ENCODE measurements at places on chromosomes 3 and 15.
A peak's percentile ranks its signal among the peaks of the same experiment; 100 is the strongest.

GRCh38 chr3:37765591-37766488 is 95.8 kb upstream of the CTDSPL start:
- H3K4me1 ChIP-seq = no peaks in the 10 kb centered on the region
- H3K27me3 ChIP-seq = no peaks in the 10 kb centered on the region
- DNase-seq = no peak

DNA sequence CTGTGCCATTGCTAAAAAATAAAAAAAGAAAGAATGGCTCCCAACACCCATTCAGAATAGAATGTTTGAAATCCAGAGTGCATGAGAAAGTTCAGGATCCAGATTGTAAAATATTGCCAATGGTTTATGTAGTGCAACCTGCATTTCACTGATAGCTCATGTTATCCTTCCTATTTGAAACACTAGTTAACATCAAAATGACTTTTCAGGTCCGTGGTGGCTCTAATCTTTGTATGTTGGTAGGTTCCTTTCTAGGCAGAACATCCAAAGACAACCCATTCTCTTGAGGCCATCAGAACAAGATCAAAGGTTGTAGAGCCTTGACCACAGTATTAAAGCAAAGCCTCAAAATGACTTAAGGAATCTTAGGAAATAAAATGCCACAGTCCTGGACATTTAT is 51.0 kb downstream of the PLCL2 start:
- H3K4me1 ChIP-seq = no peaks in the 10 kb centered on the region
- DNase-seq = no peak
- H3K4me3 ChIP-seq = no peak overlapping the region

- no peaks in the 10 kb centered on the region for H3K36me3 ChIP-seq
- DNase-seq = no peak
- H3K27ac ChIP-seq = no peak overlapping the region
- no peak overlapping the region for H3K4me3 ChIP-seq
- peaks cover 21% of the 10 kb centered on the region for H3K4me1 ChIP-seq
These were observed 21.2 kb downstream of the CRTC3 start for GRCh38 chr15:90550919-90551318.

GRCh38 chr3:71520161-71521020 is 63.1 kb downstream of the FOXP1 start:
- no peak for DNase-seq
- no peaks in the 10 kb centered on the region for H3K36me3 ChIP-seq
- H3K27ac ChIP-seq = no peak overlapping the region
- no peak overlapping the region for H3K4me3 ChIP-seq

DNA sequence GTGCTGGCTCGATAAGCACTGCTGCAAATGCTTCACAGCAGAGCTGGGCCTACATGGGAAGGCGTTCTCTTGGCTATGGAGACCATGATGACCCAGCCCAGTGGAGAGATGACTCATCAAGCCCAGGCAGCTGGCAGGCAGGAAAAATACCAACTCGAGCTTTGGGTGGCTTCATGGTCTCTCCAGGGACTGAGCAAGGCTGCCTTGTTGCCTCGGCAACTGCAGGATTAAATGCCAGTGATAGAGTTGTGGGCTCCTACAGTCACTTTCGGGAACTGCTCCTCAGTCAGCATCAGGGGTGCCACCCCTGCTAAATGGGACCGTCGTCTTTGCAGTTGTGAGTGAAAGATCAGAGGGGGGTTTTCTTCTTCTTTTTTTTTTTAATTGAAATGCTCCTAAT is 54.6 kb upstream of the MYZAP start:
- DNase-seq = peak; percentile 97
- H3K4me3 ChIP-seq = no peak overlapping the region
- peaks cover 50% of the 10 kb centered on the region for H3K4me1 ChIP-seq
- H3K27me3 ChIP-seq = no peaks in the 10 kb centered on the region

- H3K4me1 ChIP-seq = no peaks in the 10 kb centered on the region
- H3K27ac ChIP-seq = no peak overlapping the region
- no peak overlapping the region for H3K4me3 ChIP-seq
- no peaks in the 10 kb centered on the region for H3K36me3 ChIP-seq
- H3K27me3 ChIP-seq = no peaks in the 10 kb centered on the region
- DNase-seq = no peak
These were observed 173.3 kb downstream of the PDZRN3 start for GRCh38 chr3:73451301-73451944.
